Mesothelial cell of epicardium (in vitro differentiated cells): ENCODE measurements at places on chromosomes 3 and 15. TPM values are rescaled to one million over a fixed set of nuclear protein-coding genes. Genes with fewer than 3 reads are reported as not detected.

CPN2 gene
- total RNA-seq: not detected in 3 replicates

HTR3E gene
- not detected in 3 replicates for total RNA-seq

SEMA5B gene
- total RNA-seq: 0.20 to 0.51 TPM (median 0.27 TPM) in 3 replicates

DNA sequence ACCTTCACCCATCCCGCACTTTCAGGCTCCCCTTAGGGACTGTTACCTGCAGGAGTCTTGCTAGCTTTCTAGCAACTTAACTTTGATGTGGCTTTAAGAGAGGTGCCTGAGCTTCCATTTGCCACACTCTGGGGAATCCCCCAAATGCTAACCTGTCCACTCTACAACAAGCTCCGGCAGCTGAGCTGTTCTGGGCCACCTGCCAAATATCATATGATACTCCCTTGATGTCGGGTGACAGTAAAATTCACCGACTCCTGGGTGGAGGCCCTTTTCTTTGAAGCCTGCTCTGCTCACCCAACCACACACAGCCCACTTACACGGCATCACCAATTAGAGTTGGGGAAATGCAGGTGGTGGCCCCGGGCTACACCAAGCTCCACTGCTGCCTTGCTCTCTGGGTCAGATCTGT lies 38.0 kb upstream of the XCR1 start:
- H3K4me3 ChIP-seq: no peak overlapping the region
- H3K36me3 ChIP-seq: no peaks in the 10 kb centered on the region
- DNase-seq: peak; percentile 56
- peak overlapping the region; percentile 43 for H3K27ac ChIP-seq
- H3K4me1 ChIP-seq: peaks cover 19% of the 10 kb centered on the region

GRCh38 chr3:53880396-53881345 lies 1.3 kb downstream of the ACTR8 start:
- no peak for DNase-seq
- peaks cover 35% of the 10 kb centered on the region for H3K36me3 ChIP-seq
- H3K27me3 ChIP-seq: no peaks in the 10 kb centered on the region
- H3K4me3 ChIP-seq: peak overlapping the region; percentile 98
- peak overlapping the region; percentile 97 for H3K27ac ChIP-seq
- H3K4me1 ChIP-seq: peaks cover 17% of the 10 kb centered on the region

DNA sequence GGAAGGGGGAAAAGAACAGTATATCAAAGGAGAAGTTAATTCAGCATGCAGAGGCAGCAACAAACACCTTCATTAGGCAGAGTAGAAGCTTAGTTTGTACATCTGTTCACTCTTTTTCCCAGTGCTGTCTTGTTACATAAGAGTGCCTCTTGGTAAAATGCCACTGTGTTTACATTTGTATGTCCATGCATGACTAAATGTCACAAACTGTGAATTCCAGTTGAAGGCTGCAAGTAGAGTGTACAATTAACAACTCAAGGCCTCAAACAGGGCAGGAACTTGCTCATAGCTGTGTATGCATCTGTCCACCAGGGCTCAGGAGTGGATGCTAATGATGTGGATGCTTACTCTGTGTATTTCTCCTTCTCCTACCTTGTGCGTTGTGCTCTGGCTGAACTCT lies 214.2 kb upstream of the TPM1 start:
- H3K27ac ChIP-seq: peak overlapping the region; percentile 69
- DNase-seq: no peak
- H3K4me3 ChIP-seq: no peak overlapping the region
- H3K27me3 ChIP-seq: no peaks in the 10 kb centered on the region
- peaks cover 38% of the 10 kb centered on the region for H3K4me1 ChIP-seq

DNA sequence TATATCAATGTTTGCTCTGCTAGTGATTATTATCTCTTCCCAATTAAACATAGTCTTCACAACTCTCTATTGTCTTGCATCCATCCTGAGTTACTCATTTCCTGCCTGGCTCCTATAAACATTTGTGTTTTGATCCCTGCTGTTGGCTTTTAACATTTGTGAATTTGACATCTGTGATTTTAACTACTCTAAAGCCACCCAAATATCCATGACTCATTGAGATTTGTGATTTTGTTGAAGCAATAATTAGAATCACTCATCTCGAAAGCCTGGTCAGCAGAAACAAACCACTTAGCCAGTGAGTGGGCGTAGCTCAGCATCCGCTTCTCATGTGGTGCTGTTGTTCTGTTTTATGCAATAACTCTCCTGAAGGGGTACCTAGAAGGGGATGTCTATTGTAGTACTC lies 174.3 kb upstream of the ZBTB20 start:
- no peaks in the 10 kb centered on the region for H3K36me3 ChIP-seq
- H3K4me3 ChIP-seq: no peak overlapping the region
- DNase-seq: no peak
- H3K27ac ChIP-seq: no peak overlapping the region
- peaks cover 1% of the 10 kb centered on the region for H3K27me3 ChIP-seq

GRCh38 chr3:46208167-46208704 lies at the start of gene CCR1:
Gene CCR1 (minus strand): TSS chr3:46208313. CDS start chr3:46204313, 4,000 bp downstream.
- no peak within 1 kb of the TSS for H3K4me3 ChIP-seq
- no peaks in the 10 kb centered on the region for H3K4me1 ChIP-seq
- no peak for DNase-seq

GRCh38 chr3:67688231-67688630 lies 33.8 kb upstream of the SUCLG2 start:
- H3K4me1 ChIP-seq: peaks cover 13% of the 10 kb centered on the region
- H3K27me3 ChIP-seq: no peaks in the 10 kb centered on the region
- no peak overlapping the region for H3K27ac ChIP-seq
- no peaks in the 10 kb centered on the region for H3K36me3 ChIP-seq
- no peak for DNase-seq

DNA sequence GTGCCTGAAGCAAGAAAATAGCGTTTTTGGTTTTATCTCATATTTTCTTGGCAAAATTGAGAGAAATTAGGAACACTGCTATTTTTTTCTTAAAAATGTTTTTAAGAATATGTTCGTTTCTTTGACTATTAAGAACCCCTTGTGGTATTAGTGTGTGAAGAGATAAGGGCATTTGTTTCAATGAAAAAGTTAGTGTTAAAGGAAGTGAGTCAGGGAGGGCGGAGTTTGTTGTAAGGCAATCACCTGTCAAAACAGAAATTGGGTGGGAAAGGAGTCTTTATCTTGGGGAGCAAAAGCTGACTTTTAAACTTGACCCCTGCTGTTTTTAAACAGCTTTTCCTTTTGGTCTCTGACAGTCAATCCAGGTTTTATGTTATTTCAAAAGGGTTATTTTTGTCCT lies 4.2 kb downstream of the RAP2B start:
- no peak overlapping the region for H3K4me3 ChIP-seq
- H3K27ac ChIP-seq: no peak overlapping the region
- DNase-seq: no peak
- peaks cover under 1% of the 10 kb centered on the region for H3K27me3 ChIP-seq

DNA sequence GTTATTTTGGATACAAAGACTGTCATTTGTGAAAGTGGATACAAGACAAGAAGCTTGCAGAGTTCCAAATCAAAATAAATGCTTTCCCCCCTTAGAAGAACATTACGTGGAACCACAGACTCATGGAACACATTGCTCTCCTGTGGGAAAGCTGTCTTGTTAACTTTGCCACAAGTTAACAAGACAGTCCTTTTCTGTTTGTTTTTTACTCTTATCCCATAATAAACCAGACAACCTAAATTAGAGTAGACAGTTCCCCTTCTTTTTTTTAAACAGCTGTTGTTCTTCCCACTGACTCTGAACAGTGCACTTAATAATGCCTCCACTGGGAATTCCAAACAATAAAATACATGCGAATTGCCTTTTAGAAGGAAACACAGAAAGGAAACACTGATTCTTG lies 255.3 kb upstream of the UBE2E2 start:
- H3K4me3 ChIP-seq: no peak overlapping the region
- H3K36me3 ChIP-seq: no peaks in the 10 kb centered on the region
- no peak overlapping the region for H3K27ac ChIP-seq
- H3K4me1 ChIP-seq: no peaks in the 10 kb centered on the region
- no peaks in the 10 kb centered on the region for H3K27me3 ChIP-seq
- no peak for DNase-seq

DNA sequence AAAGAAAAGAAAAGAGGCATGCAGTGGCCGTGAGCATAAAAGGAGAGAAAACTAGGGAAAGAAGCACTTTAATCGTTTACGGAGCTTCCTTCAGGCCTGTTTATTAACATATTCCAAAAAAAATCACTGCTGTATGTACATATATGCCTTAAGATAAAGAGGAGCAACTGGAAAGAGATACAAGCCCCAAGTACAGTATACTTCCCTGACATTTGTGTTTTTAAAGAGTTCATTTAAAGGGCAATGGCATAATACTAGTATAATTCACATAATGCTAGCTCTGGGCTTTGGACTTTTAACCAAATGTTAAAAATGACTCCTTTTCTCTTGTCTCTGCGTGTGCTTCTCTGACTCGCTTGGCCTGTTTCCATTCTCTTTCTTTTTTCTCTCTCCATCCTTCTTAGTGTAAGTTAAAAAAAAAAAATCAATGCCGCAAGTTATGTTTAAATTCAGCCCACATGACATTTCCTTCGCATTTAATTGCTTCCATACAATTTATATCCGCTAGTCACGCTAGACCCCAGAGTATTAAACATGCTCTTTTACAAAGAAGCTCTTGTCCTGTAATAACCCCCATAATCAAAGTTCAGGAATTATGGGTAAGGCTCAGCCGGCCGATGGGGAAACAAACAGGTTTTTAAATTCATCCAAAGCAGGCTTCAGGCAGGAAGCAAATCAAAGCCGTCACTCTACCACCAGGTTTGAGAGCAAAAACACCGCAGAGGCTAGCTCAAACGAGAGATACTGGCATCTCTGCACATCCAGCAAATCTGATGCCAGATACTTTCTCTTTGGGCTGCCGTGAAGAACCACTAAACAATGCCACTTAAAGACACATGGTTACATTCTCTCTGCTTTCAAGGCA lies 19.4 kb downstream of the WWTR1 start:
- H3K27me3 ChIP-seq: no peaks in the 10 kb centered on the region
- H3K4me1 ChIP-seq: peaks cover 69% of the 10 kb centered on the region
- peak; percentile 43 for DNase-seq
- H3K4me3 ChIP-seq: peak overlapping the region; percentile 39
- H3K27ac ChIP-seq: peak overlapping the region; percentile 96

GRCh38 chr3:183554377-183554776 lies 1.1 kb downstream of the KLHL6 start:
- no peaks in the 10 kb centered on the region for H3K36me3 ChIP-seq
- H3K27me3 ChIP-seq: no peaks in the 10 kb centered on the region
- no peak overlapping the region for H3K27ac ChIP-seq
- peaks cover 11% of the 10 kb centered on the region for H3K4me1 ChIP-seq
- no peak overlapping the region for H3K4me3 ChIP-seq

- DNase-seq: no peak
- H3K36me3 ChIP-seq: peaks cover 4% of the 10 kb centered on the region
- H3K4me1 ChIP-seq: peaks cover 37% of the 10 kb centered on the region
- H3K27ac ChIP-seq: peak overlapping the region; percentile 100
- no peaks in the 10 kb centered on the region for H3K27me3 ChIP-seq
- H3K4me3 ChIP-seq: peak overlapping the region; percentile 71
Measured at GRCh38 chr3:132318451-132318850, 1.2 kb downstream of the ACP3 start.

- no peak for DNase-seq
- no peak overlapping the region for H3K4me3 ChIP-seq
- no peak overlapping the region for H3K27ac ChIP-seq
Measured at GRCh38 chr3:143928056-143928455, 43.6 kb upstream of the DIPK2A start.

GRCh38 chr15:94456226-94456625 lies 224.9 kb downstream of the MCTP2 start:
- H3K4me1 ChIP-seq: peaks cover 4% of the 10 kb centered on the region
- no peak overlapping the region for H3K4me3 ChIP-seq
- H3K27me3 ChIP-seq: no peaks in the 10 kb centered on the region
- no peak for DNase-seq

DNA sequence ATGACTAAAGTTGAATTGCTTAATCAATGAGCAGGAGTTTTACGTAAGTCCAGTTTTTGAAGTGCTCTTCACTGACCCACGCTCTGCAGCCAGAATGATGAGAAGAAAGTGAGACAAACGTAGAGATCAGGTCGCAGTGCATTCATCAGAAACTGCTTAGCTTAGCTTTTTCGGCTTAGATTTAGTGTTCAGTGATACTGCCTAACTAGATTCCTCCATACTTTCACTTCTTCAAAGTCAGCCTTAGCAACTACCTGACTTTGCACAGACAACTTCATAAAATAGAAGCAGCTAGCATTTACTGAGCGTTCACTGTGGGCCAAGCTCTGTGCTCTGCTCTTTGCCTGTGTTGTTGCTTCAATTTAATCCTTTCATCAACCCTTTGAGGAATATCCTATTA lies 116.1 kb downstream of the KCNH8 start:
- H3K4me1 ChIP-seq: no peaks in the 10 kb centered on the region
- H3K4me3 ChIP-seq: no peak overlapping the region
- DNase-seq: no peak
- no peaks in the 10 kb centered on the region for H3K27me3 ChIP-seq

DNA sequence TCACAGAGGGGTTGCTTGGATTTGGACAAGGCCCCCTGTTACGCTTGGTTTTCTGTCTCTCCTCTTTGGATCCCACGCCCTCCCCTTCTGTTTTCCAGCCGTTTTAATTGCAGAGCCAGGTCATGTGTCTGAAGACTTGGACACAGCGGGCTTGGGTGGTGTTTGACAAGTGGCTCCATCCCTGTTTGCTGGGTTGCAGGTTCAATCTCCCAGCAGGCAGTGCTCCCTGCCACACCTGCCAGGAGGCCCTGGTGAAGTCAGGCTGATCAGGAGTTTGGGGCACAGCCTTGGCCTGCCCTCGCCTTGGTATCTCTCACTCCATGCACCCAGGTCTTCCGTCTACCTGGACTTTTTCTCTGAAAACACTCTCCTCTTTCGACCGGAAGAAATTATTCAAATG lies 59.0 kb downstream of the PLXNA1 start:
- no peak overlapping the region for H3K27ac ChIP-seq
- no peak for DNase-seq
- peaks cover 21% of the 10 kb centered on the region for H3K4me1 ChIP-seq
- peaks cover 3% of the 10 kb centered on the region for H3K27me3 ChIP-seq
- H3K4me3 ChIP-seq: no peak overlapping the region

- H3K27ac ChIP-seq: no peak overlapping the region
- DNase-seq: no peak
- no peaks in the 10 kb centered on the region for H3K4me1 ChIP-seq
- H3K4me3 ChIP-seq: no peak overlapping the region
Measured at GRCh38 chr3:98114264-98114663, 16.3 kb upstream of the OR5H1 start.

- H3K4me3 ChIP-seq: no peak overlapping the region
- peaks cover 42% of the 10 kb centered on the region for H3K27me3 ChIP-seq
- DNase-seq: no peak
- H3K4me1 ChIP-seq: peaks cover 4% of the 10 kb centered on the region
Measured at GRCh38 chr15:34600923-34601322, 17.5 kb upstream of the GOLGA8B start.

GRCh38 chr3:37162501-37163245 lies 11.7 kb downstream of the LRRFIP2 start:
- H3K4me1 ChIP-seq: no peaks in the 10 kb centered on the region
- H3K4me3 ChIP-seq: no peak overlapping the region
- no peak for DNase-seq
- H3K36me3 ChIP-seq: peaks cover 20% of the 10 kb centered on the region
- no peaks in the 10 kb centered on the region for H3K27me3 ChIP-seq
